ENCODE measurements at places on chromosomes 6 and 20.

DNA sequence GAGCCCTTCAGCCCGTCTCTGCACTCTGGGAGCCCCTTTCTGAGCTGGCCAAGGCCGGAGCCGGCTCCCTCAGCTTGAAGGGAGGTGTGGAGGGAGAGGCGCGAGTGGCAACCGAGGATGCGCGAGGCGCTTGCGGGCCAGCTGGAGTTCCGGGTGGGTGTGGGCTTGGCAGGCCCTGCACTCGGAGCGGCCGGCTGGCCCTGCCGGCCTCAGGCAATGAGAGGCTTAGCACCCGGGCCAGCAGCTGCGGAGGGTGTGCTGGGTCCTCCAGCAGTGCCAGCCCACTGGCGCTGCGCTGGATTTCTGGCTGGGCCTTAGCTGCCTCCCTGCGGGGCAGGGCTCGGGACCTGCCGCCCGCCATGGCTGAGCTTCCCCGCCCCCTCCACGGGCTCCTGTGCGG lies 49.8 kb downstream of the GMPR start:
- DNase-seq, result no peak

GRCh38 chr20:2699775-2700413 lies 7.3 kb downstream of the EBF4 start:
- DNase-seq, result peak; percentile 20

DNA sequence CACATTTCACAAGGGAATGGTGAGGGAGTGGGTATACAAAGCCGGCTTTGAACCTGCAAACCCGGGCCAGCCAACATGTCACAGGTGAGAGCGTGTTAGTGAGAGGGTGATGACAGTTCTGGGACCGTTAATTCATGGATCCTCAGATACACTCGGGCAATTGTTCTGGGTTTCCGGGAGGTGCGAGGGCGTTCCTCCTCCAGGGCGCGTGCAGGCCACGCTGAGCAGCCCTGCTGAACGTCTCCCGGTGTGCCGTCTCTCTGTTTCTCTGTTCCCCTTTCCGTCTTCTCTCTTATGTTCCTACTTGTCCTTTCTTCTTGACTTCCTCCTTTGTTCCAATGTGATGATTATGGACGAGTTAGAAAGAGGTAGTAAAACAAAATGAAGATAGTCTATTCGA lies 130.0 kb upstream of the GMDS start:
- no peak for DNase-seq

DNA sequence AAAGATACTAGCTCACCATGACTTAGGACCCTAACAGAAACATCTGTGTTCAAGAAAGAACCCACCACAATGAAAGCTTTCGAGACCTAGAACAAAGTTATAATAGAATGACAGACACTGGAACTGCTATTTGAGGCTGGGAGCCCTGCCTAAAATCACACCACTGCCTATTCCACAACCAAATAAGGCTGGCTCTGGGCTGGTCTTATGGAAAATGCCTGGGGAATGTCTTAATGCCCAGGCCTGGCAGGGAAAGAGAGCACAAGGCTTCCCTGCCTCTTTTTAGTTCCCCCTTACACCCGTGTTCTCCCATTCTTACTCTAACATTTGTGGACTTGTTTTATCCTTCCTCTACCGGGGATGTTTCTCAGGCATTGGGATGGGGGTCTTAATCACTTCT lies 5.6 kb upstream of the METTL24 start:
- DNase-seq, result no peak

DNA sequence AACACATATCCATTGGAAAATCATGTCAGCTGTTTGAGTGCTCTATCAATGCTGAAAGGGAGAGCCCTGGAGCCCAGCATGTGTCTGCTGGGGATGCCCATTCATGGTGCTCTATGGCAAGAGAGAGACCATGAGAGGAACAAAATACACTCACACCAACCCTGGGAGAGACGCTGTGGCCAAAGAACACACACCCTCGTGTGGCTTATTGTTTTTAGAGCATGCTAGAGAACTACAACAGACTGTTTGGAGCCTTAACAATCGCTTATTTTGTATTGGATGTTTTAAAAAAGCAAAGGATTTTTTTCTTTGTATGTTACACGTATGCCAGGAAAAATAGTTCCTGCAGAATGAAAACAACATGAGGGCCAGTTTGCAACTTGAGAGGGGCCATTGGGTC lies 151.0 kb downstream of the SLC24A3 start:
- DNase-seq, result no peak

DNA sequence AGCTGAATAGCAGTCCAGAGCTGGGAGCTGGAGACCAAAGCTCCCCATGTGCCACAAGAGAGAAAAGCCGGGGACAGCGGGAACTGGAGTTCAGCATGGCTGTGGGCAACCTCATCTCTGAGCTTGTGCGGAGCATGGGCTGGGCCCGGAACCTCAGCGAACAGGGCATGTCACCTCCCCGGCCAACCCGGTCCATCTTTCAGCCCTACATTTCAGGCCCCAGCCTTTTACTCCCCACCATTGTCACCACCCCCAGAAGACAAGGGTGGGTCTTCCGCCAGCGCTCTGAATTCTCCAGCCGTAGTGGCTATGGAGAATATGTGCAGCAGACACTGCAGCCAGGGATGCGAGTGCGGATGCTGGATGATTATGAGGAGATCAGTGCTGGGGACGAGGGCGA lies 4.0 kb downstream of the CUL9 start:
- DNase-seq, result no peak

DNA sequence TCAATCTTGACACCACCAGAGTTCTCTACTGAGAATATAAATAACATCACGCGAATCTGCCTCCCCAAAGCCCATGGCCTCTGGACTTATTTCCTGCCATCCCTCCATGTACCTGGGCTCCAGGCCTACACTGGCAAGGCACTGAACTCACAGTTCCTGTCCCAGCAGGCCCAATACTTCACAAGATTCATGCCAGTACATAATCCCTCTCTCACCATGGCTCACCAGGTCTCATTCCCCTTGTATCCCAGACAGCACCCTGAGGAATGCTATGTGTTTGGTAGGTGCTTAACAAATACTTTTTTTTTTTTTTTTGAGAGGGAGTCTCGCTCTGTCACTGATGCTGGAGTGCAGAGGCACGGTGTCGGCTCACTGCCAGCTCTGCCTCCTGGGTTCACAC lies 1.9 kb downstream of the KIF16B start:
- no peak for DNase-seq

DNA sequence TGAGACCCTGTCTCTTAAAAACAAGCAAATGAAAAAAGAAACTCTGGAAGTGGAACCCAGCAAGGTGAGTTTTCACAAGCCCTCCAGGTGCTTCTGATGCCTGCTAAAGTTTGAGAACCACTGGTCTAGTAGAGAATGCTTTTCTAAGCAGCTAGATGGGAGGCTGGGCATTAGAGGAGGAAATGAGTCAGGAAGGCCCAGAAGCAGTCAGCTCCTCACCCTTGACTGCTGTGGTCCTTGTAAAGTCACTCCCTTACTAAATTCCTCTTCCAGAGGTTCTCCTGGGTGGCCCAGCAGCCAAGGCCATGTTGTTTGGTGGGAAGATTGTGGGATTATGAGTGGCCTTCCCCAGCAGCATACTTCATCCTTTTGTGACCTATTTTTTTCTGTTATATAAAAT lies 52.0 kb upstream of the FYN start:
- DNase-seq, result no peak

DNA sequence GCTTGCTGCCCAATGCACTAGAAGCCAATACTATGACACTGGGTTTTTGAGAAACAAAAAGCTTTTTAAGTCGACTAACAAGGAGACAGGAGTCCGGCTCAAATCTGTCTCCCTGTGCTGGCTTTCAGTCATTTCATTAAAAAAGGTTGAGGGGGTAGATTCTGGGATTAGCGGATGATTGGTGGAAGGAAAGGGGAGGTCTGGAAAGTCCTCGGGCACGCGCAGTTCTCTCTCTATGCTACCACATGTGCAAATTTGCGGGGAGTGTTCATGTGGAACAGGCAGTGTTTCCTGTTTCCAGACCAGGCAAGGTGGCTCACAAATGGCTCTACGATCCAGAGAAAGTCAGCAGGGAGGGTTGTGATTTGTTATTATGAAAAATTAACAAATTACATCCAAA lies 89.1 kb upstream of the TOX2 start:
- DNase-seq, result no peak

- DNase-seq, result peak; percentile 35
Observed at GRCh38 chr20:59010321-59010994, 3.4 kb upstream of the CTSZ start.

- no peak for DNase-seq
Observed at GRCh38 chr20:376750-377149, 3.8 kb upstream of the TRIB3 start.

- DNase-seq, result no peak
Observed at GRCh38 chr20:1813101-1813529, 82.1 kb upstream of the SIRPA start.

- no peak for DNase-seq
Observed at GRCh38 chr6:37093728-37094069, 76.3 kb upstream of the PIM1 start.

DNA sequence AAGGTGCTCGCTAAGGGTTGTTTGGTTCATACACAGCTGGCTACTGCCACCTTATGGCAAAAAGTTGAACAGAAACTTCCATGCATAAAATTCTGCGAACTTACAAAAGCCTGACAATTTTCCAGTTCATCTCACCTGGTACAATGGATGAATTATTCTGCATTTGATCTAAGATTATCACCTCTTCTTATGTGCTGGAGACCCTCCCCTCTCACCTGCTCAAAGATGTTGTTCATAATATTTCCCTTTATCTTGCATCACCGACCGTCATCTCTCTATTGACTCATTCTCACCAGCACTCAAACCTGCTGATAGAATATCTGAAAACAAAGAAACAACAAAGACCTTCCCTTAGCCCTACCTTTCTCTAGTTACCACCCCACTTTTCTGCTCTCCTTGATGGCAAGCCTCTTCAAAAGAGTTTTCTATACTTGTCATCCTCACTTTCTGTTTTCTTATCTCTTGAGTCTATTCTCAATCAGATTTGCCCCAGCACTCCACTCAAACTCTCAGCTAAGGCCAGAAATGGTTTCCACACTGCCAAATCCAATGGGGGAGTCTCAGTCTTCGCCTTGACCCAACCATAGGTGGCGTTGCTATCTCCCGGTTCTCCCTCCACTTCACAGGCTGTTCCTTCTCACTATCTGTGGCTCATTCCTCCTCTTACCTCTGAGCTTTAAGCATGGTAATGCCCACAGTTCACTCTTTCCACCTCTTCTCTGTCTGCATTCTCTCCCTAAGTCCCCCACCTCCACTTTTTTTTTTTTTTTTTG lies 25.8 kb downstream of the SNRNP48 start:
- peak; percentile 46 for DNase-seq

DNA sequence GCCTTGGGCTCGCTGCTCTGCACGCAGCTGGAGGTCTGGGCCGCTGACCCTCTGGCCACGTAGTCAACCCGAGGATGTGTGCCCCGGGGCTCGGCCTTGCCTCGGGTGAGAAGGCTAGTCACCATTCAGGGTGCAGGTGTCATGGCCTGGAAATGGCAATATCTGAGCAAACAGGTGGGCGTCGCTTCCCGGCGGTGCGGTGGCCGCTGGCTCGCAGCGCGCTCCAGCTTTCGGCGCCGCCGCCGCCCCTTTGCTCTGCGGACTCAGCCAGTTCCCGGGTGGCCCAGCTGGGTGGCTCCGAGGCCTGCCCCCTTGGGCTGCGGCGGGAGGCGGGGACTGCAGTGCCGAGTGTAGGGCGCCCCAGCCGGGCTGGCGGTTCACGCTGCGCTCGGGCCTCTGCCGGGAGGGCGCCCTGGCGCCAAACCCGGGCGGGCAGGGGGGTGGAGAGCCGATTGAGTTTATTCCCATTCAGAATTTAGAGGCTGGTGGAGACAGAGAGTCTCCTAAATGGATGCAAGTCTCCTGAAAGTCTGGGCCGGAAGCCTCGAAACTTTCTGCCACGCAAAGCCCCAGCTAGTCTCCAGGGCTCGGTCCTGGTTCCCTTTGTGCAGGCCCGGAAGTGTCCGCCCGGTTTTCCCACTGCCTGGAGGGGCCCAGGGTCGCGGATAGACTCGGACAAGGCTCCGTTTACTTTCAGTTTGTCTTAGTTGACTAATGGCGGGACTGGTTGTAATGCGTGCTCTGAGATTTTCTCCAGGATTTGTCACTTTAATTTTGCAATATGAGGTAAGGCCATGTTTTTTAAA lies 11.3 kb upstream of the TFAP2A start:
- DNase-seq, result no peak

- no peak for DNase-seq
Observed at GRCh38 chr20:31839782-31840487, 5.5 kb downstream of the FOXS1 start.

- no peak for DNase-seq
Observed at GRCh38 chr6:5778317-5778857, 228.3 kb downstream of the NRN1 start.

DNA sequence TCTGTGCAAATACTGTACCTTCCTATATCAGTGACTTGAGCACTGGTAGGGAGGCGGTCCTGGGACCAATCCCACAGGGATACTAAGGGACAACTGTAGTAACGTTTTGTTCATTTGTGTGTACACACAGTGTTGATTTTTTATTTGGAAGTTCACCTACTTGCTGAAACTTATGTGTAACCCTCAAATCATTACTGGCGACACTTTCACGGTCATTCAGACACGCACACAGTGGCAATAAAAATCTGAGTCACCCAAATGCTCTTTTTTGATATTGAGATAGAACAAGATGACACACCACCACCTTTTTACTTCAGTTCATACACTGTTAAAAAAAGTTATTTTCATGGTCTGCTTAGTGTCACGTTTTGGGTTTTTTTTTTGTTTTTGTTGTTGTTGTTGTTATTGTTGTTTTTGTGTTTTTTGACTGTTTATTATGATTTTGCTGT lies 79.8 kb downstream of the QKI start:
- no peak for DNase-seq

DNA sequence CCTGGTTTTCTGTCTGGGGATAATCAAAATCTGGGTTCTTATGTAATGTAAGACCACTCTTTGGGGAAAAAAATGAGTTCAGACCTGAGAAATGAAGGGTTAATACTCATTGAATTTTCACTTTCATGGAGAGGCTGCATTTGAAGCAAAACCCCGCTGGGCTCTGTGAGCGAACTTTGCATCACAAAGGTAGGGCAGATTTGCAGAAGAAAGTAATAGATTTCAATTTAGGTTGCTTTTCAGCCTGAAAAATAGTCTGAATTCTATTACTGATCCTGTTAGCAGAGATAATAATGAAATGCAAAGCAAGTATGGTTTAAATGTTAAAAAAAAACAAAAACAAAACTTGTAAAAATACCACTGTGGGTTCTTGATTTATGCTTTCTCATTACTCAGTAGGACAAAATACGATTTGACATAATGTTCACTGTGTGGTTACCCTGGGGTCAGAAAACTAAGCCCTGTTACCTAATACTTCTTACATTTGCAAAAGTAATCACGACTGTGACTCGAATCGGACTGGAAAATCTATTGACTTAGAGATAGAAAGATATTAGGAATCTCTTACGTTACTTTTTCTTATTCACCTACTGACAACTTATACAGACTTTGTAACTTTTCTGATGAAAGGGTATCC lies 72.2 kb downstream of the UST start:
- no peak for DNase-seq
